ENCODE measurements at places on chromosomes 2 and 18. TPM values are rescaled to one million over a fixed set of nuclear protein-coding genes. Genes with fewer than 3 reads are reported as not detected.

GRCh38 chr18:6537475-6537874 lies 122.8 kb upstream of the L3MBTL4 start:
- no peak for DNase-seq

DNA sequence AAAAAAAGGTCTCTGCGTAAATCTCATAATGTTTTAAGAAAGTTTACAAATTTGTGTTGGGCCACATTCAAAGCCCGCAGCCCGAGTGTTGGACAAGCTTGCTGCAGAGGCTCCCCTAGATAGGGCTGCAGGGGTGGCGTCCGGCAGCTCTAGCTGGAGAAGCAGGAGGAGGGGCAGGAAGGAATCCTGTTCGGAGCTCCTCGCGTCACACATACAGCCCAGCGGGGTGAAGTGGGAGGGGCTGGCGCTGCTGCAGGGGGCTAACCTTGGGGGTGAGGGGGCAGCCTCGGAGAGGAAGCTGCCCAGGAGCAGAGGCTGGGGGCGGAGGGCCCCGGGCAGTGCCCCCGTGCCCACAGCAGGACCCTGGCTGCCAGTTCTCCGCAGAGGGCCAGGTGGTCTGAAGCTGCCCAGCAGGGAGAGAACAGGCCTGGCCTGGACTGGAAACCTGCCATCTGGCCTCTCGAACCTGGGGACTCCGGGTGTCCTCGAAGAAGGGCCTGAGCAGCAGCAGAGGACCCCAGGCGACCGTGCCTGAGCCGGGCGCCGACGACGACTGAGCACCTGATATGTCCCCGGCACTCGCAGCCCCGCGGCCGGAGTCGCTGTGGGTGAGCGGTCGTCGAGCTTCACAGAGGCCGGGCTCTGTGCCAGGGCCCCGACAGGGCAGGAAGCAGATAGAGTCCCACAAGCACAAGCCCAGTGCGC lies 2.6 kb upstream of the GPR35 start:
- DNase-seq: peak; percentile 51

GRCh38 chr2:14706201-14706600 lies 73.7 kb downstream of the LRATD1 start:
- no peak for DNase-seq

Gene ZBTB7C
- total RNA-seq: 0.05 TPM

All from activated T-cell treated with anti-CD3 and anti-CD28 coated beads, Interleukin-2, amount 50 U/mL, for 4 hours (primary cell).